Activated T-helper 1 cell treated with anti-CD3 and anti-CD28 coated beads, Interleukin-2, amount 50 U/mL, for 16 hours (primary cell): ENCODE measurements at places on chromosomes 12 and 14.
A peak's percentile ranks its signal among the peaks of the same experiment; 100 is the strongest.

DNA sequence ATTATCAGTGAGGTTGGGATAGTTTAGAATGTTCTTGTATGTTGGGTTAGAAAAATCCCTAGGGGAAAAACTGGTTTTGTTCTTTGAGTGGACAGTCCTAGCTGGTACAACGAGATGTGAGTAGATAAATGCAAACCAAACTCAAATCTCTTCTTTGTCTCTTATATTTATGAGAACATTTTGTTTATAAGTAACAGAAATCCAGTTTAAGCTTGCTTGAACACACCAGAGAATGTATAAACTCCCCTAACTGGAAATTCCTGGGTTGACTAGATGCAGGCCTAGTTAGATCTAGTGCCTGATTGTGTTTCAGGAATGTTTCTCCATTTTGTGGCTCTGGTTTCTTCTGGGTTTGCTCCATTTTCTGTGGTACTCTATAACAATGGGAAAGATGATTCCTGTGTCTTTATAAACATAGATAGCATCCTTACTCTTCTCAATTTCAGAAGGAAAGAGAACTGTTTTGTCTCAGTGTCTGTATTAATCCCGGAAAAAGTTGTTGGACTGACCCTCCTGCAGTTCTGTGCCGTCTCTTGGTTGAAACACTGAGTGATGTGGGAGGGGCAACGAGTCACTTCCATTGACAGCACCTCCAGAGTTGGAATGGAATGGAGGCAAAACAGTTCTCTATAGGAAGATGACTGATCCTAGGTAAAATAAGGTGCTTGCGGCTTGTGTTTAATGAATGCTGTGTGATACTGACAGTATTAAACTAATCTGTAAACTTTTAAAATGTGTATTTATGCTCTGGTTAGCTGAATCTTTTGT lies 244.8 kb downstream of the TMTC2 start:
- DNase-seq, result no peak

DNA sequence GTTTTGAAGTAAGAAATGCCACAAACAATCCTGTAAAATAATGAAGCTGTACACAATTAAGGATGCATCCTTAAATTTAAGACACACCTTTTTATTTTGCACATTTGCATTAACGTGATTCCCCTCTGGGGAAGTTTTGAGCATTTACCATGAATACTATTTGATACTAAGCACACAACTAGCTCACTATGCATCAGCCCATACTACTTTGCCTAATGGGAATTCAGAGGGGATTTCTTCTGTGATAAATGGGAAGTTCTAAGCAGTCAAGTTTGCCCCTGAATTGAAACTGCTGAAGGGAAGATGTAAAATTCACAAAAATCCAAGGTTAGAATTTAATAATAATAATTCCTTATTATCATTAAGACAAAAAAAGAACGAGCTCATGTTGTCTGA lies 27.4 kb downstream of the SINHCAF start:
- DNase-seq, result no peak

- DNase-seq, result no peak
Measured at GRCh38 chr14:105945896-105946295, 419.5 kb downstream of the TMEM121 start.

DNA sequence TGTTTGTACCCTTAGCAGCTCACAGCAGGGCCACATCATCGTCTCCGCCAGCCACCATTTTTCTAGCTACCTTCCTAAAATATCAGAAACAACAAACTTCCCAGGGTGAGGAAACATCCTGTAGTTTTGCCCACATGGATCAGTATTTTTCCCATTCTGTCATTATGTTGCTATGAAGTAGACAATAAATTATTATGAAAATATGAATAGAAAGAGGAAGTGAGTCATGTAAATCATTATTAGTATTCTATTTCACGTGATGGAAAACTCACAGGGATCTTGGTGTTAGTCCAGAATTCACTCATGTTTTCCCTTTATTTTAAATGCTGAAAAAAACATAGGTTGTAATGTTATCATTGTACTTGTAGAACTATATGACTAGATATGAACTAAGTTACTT lies 319.4 kb downstream of the SYT1 start:
- no peak for DNase-seq

DNA sequence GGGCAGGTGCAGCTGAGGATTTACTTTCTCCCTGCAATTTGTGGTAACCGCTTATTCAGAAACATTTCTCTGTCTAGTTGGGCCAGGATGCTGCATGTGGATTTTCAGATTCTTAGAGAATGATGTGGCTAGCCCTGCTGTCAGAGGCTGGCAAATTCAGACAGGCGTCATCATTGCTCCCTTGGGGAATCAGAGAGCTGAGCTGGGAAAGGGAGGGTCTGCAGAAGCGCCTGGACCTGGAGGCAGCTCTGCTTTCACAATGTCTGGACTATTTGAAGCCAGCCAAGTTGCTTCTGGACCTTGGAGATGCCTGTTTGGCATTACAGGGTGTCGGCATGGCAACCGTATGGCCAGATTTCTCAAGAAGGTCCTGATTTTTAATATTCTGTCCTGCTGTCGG lies 3.4 kb downstream of the GALNT16 start:
- DNase-seq, result no peak

DNA sequence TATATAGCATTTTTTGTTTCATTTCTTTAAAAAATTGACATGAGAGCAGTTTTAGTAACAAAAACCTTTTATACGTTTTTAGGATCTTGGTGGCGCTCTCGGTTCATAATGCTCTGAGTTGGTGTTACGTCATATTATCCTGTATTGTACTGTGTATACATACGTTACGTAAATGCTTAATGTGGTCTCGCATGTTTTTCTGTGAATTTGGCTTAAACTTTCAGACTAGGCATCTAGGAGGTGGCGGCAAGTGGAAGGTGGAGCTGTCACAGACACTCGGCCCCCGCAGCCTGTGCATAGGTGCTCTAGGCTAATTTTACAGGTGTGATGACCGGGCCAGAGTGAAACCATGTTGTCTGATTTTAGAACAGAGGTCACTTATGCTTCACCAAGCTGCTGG lies 60.0 kb downstream of the PPP2R5C start:
- DNase-seq, result no peak

GRCh38 chr14:100381395-100382105 lies 58.4 kb downstream of the SLC25A47 start:
- no peak for DNase-seq

DNA sequence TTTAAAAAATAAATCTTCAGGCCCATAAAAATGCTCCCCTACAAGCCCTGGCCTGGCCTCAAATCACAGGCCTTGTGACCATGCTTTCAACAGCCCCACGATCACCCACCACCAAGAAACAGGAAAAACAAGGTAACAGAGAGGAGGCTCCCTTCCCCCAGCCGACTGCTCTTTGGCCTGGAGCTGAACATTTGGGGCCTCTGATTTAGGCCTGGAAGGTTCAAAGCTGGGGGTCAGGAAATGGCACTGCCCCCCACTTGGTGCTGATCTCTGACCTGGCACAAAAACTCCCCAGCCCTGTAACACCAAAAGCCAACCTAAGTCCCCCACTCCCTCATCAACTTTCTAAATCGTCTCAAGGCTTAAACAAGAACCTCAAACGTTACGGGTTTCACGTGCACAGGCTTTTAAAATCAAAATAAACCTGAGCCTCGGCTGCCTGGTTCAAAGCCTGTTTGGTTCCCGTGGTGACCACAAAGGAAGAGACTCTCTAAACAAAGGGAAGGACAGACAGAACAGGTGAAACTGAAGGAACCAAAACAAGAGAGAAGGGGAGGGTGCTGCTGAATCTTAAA lies 9.0 kb downstream of the ACTN1 start:
- no peak for DNase-seq

- DNase-seq, result no peak
Measured at GRCh38 chr12:113757221-113758002, 208.7 kb downstream of the RBM19 start.

- DNase-seq, result no peak
Measured at GRCh38 chr14:103065861-103066260, 8.5 kb upstream of the CDC42BPB start.

DNA sequence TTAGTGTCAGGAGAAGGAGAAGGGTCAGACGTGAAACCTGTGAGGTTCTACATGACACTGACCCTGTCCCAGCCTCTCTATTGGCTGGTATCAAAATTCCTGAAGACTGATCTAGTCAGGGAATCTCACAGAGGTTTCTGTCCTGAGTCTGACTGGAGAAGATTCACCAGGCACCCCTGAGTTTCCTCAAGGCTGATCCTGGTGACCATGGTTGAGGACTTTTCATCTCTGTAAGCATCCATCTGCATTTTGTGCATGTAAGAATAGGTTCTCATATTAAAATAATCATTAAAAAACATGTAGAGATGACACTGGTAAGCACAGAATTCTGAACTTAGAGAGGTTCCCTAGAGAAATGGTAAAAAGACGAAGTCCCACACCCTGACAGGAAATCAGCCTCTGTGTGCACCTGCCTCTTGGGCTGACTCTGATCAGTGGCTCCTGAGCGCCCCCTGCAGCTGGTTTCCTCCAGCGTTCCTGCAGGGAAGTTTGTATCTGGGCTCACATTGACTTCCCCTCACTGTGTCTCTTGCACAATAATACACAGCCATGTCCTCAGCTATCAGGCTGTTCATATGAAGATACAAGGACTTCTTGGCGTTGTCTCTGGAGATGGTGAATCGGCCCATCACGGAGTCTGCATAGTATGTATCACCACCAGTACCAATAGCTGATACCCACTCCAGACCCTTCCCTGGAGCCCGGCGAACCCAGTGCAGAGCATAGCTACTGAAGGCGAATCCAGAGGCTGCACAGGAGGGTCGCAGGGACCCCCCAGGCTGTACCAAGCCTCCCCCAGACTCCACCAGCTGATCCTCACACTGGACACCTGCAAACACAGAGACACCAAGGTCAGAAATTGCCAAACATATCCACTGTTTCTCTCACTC lies 991.9 kb downstream of the TMEM121 start:
- peak; percentile 61 for DNase-seq

GRCh38 chr14:88321692-88322503 lies 1.2 kb downstream of the KCNK10 start:
- DNase-seq, result no peak

DNA sequence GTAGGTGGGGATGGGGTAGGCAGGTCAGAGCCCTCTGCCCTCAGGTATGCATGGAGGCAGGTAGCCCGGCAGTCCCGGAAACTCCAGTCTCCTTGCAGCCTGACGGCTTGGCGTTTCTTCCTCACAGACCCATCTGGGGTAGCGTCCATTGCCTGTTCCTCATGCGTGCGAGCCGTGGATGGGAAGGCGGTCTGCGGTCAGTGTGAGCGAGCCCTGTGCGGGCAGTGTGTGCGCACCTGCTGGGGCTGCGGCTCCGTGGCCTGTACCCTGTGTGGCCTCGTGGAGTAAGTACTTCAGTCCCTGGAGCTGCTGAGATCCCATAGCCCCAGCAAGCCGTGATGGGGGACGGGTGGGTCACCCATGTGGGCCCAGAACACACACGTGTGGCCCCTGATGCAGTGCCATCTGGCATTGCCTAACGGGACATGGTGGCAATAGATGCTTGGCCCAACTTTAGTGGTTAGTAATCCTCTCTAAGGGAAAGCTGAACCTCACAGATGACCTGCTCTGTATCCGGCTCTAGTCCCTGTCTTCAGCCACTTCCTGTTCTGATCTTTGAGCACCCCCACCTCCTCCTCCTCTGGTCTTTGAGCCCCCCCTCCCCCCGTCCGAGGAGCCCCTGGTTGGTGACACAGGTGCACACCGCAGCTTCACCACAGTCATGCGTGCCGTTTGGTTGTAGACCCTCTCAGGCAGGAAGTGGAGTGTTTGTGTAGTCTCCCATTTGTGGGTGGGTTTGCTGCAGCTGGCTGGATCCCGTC lies 3.7 kb downstream of the SIVA1 start:
- no peak for DNase-seq

DNA sequence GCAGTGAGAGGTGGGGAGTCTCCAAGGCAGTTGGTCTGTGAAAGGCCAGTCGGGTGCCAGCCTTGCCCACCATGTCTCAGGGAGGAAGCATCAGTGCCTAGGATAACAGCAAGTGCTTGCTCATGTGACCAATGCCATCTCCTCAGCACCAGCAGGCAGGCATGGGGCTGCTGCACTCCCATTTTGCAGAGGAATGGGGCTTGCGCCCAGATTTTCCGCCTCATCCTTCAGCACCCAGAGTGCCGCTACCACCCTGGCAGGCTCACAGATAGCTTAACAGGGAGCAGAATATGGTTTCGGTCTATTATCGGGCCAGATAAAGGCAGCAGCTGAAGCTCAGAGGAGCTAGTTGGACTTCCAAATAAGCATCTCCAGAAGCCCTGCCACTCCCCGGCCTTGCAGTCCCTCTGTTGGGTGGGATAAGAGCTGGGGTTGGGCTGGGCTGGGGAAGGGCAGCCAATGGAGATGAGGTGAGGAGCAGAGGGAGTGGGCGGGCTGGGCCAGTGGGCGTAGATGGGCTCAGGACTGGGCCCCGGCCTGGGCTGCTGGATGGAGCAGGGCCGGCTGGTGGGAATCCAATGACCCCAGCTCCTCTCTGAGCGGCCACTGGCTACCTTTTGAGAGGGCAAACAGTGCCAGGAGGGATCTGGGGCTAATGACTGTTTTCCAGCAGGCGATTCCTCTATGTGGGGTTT lies 8.4 kb upstream of the KRT80 start:
- DNase-seq, result no peak

GRCh38 chr12:130835011-130835410 lies 4.0 kb downstream of the STX2 start:
- no peak for DNase-seq

- no peak for DNase-seq
Measured at GRCh38 chr12:116247377-116247776, 30.1 kb downstream of the MED13L start.

- DNase-seq, result no peak
Measured at GRCh38 chr12:59600171-59600570, 4.3 kb downstream of the SLC16A7 start.

GRCh38 chr12:79057540-79057939 lies 193.0 kb downstream of the SYT1 start:
- no peak for DNase-seq

- DNase-seq, result no peak
Measured at GRCh38 chr14:104641753-104642539, 37.4 kb upstream of the TMEM179 start.

DNA sequence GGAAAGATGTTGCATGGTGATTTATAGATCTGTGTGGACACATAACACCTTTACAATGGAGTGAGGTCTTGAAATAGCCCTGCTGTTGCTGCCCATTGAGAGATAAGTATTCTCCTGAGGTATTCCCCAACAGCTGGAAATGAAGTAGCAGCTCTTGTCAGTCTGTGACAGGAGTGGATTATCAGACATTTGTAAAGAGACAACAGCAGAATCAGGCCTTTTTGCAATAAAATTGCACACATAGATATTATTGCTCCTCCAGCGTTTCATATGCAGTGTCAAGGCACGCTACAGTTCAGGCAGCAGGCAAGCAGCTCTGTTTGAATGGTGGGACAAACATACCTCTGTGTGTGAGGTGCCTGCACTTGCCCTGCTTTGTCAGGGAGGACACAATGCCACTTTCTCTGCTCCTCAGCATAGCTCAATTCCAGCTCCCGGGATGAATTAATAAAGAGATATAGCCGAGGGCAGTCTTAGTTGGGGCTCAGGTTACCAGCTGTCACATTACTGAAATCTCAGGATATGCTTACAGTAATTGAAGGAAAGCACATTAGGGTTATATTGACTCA lies 49.4 kb downstream of the BICD1 start:
- DNase-seq, result no peak

- no peak for DNase-seq
Measured at GRCh38 chr14:23638414-23639047, 2.4 kb downstream of the DHRS2 start.
